HuH-7 (cell line): ENCODE measurements at places on chromosomes 16 and 17.

GRCh38 chr16:11161974-11162373, 94.0 kb downstream of the SOCS1 start:
- DNase-seq = no peak

DNA sequence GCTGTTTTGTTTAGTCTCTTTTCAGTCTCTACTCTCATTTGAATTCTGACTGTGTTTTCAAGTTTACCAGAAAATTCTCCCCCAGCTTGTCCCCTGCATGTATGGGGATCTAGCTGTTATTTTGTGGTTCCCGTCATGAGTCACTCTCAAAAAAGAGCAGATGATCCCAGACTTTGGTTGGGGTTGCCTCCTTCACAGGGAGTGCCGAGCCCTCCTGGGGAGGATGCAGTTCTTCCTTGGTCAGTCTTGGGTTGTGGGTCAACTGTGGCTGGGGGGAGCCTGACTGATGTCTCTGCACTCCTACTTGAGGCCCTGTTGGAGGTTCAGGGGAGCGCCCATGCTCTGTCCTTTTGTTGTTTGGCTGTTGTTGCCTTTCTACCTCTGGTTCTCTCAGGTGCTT, 37.7 kb downstream of the EPN2 start:
- no peak for DNase-seq

DNA sequence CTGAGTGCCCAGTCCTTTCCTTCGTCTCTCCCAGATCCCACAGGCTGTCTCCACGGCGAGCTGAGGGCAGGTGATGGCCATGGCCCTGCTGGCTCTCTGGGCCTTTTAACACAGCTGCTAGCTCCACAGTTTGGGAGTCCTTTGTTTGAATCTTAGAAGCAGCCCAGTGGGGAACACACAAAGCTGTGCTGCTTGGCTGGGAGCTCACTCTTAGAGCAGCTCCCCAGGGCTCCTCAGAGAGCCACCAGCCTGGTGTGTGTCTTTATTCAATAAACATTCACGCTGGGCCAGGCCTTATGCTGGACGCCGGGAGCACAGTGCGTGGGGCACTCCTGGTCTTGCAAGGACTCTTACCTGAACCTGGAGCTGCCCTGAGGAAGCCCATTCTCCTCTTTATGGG, 29.7 kb downstream of the WNT3 start:
- no peak for DNase-seq

- DNase-seq = no peak
Observed at GRCh38 chr16:12527071-12527470, 276.6 kb downstream of the CPPED1 start.

DNA sequence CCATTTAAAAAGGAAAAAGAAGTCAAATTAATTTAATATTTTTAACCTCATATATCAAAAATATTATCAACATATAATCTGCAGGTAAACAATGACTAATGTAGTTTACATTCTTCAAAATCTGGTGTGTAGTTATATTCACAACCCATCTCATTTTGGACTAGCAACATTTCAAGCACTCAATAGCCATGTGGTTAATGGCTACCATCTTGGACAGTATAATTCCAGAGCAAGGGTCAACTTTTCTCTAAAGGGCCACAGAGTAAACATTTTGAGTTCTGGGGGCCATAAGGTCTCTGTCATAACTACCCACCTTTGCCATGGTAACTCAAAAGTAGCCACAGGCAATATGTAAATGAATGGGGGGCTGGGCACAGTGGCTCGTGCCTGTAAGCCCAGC, 153.9 kb downstream of the PARN start:
- DNase-seq = no peak

DNA sequence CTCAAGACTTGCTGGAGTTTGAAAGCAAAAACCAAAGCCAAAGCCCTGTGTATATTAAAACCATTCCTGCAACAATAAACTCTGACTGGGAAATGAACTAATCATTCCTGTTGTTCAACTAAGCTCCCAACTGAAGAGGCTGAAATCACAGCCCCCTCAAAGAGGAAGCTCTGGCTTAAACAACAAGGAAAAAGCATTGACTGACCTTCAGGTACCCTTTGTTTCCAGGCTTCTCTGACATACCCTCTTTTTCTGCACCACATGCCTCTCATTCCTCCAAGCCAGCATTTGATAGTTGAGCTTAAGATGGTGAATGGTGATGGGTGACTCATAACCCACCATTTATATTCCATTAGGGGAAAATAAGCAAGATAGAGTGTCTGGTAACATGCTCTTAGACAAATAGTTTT, 470.9 kb upstream of the SOX9 start:
- DNase-seq = no peak

DNA sequence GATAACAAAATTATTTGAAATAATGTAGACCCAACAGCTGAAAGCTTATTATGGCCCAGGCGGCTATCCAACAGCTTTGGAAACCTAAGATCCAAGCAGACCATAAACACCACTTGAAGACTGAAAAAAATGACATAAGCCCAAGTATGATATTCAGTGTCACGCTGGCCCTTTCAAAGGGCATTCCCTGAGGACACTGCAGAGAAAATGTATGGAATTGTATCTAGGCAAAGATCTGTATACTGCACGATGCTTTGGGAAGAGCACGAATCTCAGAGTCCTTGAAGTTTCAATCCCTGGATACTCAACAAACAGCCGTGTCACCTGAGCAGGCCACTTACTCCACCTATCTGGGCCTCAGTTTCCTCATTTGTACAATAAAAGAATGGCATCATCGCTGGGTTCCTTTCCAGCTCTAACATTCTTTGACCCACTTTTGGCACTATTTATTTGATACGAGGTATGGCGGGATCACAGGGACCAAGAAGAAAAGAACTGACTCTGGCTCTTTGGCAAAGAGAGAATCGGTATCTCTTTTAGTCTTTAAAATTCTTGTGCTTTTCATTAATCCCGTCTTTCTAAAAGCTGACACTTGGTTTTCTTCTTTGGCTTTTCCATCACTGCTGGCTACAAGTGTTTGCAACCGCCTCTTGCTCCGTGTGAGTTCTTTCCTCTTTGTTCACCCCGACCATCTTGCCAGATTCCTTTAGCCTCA, 1.2 kb downstream of the STAT5B start:
- no peak for DNase-seq

DNA sequence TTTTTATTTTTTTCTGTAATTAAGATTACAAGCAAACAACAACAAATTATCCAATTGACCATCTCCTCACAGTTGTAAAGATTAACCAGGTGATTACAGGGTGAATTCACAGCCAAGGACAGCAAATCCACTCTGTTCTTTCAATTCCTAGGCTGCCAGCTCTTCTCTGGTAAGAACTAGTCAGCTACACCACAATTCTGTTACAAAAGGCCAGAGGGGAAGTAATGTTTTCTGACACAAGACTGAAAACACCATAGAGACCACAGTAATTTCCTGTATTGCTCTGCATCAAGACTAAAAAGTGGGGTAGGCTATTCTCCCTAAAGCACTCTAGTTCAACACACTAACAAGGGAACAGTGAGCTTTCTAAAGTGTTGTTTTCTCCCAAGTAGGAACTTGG, 10.6 kb downstream of the CA10 start:
- DNase-seq = no peak

DNA sequence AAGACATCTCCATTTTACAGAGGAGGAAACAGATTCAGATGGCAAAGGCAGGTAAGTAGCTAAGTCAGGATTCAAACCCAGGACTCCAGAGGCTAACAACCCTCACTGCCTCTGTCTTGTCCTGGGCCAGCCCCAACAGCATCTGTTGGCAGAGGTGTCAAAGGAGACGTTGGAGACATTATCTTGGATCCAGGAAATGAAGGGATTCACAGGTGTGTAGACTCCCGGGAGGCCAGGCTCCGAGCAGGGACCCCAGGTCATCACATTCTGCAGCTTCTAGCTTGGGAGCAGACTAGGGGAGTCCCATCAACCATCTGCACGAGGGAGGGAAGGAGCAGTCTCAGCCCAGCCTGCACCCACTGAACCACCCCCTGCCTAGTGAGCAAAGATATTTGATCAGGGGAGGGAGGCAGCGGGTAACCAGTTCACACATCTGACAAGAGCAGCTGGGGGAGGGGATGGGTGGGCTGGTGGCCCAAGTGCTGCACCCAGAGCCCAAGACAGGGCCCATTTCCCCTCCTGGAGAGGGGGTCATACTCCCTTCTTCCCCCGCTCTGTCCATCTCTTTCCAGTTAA, 1.0 kb upstream of the B9D1 start:
- no peak for DNase-seq

DNA sequence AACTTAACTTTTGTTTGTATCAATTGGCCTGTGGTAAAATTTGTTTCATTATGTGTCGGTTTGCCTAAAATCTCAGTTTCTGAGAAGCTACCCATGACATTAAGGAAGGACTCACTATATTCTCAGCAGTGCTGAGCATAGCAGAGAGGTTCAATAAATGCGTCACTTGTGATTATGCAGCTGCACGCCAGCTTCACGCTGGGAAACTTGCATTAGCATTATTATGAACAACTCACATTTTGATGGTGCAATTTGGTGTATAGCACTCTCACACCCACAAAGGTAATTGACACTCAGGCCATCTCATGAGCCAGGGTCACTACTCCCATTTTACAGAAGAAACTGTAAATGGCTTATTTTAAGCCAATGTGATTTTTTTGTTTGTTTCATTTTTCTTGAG, 80.6 kb upstream of the SALL1 start:
- no peak for DNase-seq

GRCh38 chr17:75048249-75048878, 1.3 kb downstream of the KCTD2 start:
- no peak for DNase-seq

GRCh38 chr17:42518046-42518754, 17.8 kb upstream of the NAGLU start:
- no peak for DNase-seq
